Cardiac muscle cell (in vitro differentiated cells and primary cell): ENCODE measurements at places on chromosomes 4 and X.
A peak's percentile ranks its signal among the peaks of the same experiment; 100 is the strongest.

DNA sequence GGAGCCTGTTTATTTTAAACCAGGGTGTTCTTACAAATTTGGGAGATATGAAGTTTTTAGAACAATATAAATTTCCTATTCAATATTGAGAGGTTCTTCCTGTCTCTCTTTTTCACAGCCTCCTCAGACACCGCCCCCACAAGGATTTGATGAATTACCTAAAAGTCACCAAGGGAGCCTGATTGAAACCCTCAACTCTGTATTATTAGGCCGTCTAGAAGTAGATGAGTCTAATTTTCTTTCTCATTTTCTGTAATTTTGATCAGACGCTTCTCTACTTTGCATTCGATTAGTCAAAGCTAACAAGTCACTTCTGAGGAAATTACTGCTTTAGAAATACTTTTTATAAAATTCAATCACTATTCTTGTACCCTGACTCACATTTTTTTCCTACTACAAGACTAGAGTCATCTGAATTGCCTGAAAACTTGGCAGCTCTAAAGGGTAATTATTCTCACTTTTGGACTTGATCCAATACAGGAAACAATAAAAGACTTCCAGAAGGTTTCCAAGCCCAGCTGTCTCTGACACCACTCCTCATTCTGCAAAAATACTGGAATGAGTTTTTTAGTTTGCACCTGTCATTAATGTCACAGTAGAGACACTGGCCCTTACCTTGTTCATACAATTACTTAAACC is 111.2 kb downstream of the ELOVL6 start:
- peak; percentile 84 for DNase-seq

DNA sequence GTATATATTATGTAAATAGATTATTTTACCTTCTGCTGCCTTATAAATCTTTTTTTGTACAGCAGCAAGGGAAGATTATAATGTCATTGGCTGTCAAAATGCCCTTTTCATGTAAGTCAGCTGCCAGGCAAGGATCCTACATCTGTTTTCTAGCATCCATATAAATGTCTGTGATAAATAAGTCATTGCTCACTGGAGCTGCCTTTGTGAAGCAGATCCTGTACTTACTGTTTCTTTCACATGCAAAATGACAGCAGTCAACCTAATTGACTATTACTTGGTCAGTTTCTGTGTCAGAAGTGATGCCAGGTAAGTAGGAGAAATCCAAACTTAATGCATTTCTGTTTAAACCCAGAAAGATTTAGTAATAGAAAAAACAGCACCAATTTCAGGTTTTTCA is 620.7 kb downstream of the RPA4 start:
- DNase-seq = no peak

- no peak for DNase-seq
Observed at GRCh38 chr4:23384741-23385140, 505.1 kb downstream of the PPARGC1A start.

GRCh38 chrX:24014388-24015018 is 12.5 kb downstream of the KLHL15 start:
- peak; percentile 49 for DNase-seq
